AML-193 (cell line): ENCODE measurements at places on chromosomes 6 and 20.

GRCh38 chr20:63318391-63319163 is 25.6 kb downstream of the COL20A1 start:
- no peak for DNase-seq

- no peak for DNase-seq
These were observed 13.2 kb downstream of the BPIFB1 start for GRCh38 chr20:33296206-33296605.

- DNase-seq, result peak; percentile 21
These were observed 16.2 kb downstream of the ADGRB3 start for GRCh38 chr6:68651011-68651985.

DNA sequence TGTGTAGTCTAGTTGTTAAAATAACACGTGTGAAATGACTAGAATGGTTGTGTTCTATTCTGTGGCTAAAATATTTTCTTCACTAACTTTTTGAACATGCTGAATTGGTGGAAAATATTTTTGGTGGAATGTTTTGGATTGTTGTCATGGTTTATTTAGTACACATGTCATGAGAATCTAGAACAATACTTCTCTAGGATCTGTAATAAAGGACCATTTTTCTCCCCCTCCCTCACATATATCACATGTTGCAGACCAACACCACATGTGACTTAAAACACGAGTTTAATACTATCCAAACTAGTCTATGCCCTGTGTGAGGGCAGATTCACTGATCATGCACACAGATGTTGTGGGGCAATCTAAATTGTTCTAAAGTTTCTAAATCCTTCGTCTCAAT is 29.2 kb downstream of the FIG4 start:
- DNase-seq, result no peak

DNA sequence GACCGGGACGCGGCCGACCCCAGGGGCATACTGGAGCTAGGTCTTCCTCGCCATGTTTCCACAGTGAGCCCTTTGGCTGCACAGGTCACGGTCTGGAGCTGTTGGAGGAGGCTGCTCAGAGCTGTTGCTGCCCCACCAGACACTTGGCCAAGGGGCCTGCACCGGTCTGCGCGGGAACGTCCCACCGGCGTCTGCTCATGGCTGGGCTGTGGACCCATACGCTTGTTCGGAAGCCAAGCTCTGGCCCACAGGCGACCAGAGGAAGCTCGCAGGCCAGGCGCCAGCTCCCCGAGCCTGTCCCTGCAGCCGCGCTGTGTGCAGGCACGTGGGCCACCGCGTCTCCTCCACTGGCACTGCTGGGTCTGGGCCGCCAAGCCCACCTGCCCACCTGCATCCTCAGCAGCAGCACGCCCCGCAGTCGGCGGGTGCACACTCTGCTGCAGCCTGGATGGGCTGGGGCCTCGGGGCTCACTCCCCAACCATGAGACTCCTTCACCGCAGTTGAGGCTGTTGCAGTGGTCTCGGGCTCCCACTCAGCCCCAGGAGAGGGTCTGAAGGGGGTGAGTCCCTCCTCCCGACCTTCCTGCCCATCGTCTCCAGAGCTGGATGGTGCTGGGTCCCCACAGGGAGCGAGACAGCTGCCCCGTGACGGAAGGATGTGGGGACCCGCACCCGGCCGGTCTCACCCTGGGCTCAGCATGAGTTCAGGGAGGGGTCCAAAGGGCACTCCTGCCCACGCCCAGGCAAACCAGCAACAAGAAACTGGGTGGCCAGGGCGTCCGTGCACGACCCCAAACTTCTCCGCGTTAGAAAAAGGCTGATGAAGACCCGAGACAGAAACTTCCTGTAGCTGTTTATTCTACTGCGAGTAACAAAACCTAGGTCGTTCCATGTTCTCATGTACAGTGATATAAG is 15.5 kb upstream of the TCFL5 start:
- no peak for DNase-seq

GRCh38 chr6:12555267-12555666 is 161.3 kb upstream of the PHACTR1 start:
- DNase-seq, result no peak

- no peak for DNase-seq
These were observed 7.0 kb downstream of the MUC21 start for GRCh38 chr6:30990422-30991086.

DNA sequence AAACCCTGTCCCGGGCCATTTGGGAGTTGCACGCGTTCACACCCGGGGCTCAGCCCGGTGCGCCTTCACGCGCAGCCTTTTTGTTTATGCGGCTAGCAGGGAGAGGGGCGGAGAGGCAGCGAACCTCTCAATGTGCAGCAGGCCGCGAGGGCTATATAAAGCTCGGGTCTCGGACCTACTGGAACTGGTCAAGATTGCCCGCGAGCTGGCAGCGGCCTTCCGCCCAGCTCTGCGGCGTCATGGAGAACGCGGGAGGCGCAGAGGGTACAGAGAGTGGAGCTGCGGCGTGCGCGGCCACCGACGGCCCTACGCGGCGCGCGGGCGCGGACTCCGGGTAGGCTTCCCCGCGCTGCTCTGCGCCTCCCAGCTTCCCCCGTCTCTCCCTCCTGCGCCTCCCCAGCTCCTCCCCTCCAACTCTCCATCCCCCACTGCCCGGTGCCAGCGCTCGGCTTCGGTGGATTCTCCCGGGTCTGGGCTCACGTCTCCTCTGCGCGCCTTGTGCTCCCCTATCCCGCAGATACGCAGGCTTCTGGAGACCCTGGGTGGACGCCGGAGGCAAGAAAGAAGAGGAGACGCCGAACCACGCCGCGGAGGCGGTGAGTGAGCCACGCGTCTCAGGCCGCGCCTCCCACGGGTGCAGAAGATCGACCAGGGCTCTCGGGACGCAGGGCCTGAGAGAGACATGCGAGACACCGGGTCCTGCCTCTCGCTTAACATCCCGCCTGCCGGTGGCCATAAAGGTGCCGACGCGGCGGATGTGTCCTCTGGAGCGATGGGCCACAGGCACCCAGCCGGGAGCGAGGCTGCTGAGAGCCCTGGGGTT is at the start of gene RIPPLY2:
Gene RIPPLY2, plus strand, starts transcription at position 183 of the 823 bp plus-strand sequence. Its CDS starts 57 bp downstream, at position 240.
- DNase-seq, result no peak

- no peak for DNase-seq
These were observed 823 bp downstream of the NHLRC1 start for GRCh38 chr6:18121580-18122127.

DNA sequence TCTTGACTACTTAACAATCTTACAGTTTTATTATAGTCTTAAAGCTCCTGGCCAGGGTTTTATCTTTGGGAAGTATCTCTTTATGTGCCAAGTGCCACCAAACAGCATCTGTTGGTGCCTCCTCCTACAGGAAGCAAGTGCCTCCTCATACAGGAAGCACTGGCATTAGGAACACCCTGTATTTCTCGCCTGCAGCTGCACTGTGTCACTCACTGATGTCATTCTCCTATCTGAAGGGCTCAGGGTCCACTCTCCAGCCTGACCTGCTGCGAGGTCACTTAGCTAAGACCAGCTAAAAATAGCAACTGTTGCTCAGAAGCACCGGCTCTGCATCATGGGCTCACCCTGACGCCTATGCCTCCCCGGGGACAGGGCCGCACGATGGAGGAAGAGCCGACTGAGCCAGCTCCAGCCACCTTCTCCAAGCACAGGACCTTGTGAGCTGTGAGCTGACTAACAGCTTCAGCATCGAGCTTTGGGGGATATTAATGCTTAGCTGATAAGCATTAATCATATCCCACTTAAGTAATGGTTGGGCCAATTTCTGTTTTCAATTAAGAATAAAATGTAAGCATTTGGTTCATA is 66.3 kb upstream of the CD93 start:
- peak; percentile 34 for DNase-seq

- DNase-seq, result no peak
These were observed 141.5 kb upstream of the TOP1 start for GRCh38 chr20:40887105-40887504.

GRCh38 chr20:59498291-59498690 is 106.0 kb upstream of the PHACTR3 start:
- no peak for DNase-seq

GRCh38 chr6:12482386-12483375 is 192.5 kb downstream of the EDN1 start:
- DNase-seq, result peak; percentile 23

DNA sequence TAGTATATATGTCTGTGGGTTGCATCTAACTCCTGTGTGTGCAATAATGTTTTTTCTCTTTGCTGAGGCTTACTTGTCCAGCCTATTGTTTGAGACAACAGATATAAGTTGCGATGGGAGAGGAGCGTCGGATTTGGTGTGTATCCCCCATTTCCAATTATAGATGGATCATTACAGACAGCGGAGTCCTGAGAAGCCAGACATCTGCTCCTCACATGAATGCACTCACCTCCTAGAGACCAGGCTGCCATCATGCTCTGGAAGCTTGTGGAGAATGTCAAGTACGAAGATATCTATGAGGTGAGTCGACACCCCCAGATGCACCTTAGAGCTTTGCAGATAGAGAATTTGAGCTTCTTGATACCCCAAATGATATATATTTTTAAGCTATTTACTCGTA is at the start of gene TFAP2B:
Gene TFAP2B, plus strand, starts transcription at position 199 of the 400 bp plus-strand sequence. Its CDS starts 21 bp downstream, at position 220.
- DNase-seq, result no peak

DNA sequence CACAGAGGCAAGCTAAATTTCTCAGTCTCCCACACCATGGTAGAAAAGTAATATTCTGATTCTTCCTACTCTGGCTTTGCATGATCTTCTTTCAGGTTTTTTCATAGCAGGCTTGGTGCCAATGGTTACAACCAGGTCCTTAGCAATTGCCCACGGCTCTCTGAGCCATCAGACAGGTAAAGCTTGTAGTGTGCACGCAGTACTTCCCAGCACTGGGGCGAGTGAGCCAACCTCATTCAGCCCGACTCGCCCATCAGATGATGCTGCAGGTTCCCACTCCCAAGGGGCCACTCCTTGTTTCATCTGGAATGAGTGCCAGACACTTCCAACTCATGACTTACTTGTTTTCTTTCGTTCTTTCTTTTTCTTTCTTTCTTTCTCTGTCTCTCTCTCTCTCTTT is 78.3 kb downstream of the PERP start:
- no peak for DNase-seq

GRCh38 chr6:140441256-140441655 is 1066.8 kb upstream of the CITED2 start:
- peak; percentile 49 for DNase-seq

GRCh38 chr6:24920136-24920535 is 15.6 kb downstream of the RIPOR2 start:
- no peak for DNase-seq

- no peak for DNase-seq
These were observed 12.5 kb upstream of the FERMT1 start for GRCh38 chr20:6135347-6135746.

DNA sequence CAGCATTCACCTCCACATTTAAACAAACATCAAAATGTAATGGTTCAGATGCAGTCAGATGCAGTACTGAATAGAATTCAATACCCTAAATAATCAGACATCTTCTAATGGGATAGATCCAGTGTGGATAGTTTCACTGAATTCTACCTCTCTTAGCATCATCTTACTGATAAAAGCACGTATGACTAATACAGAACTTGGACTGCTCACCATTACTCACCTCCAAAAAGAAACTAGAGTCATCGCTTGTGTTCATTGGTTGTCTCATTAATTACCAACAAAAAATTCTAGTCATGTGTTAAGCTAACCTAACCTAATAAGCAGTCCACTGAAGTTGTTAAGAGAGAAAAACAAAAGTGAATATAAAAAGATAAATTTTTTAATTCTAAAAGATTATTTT is 165.9 kb upstream of the IRAK1BP1 start:
- no peak for DNase-seq

DNA sequence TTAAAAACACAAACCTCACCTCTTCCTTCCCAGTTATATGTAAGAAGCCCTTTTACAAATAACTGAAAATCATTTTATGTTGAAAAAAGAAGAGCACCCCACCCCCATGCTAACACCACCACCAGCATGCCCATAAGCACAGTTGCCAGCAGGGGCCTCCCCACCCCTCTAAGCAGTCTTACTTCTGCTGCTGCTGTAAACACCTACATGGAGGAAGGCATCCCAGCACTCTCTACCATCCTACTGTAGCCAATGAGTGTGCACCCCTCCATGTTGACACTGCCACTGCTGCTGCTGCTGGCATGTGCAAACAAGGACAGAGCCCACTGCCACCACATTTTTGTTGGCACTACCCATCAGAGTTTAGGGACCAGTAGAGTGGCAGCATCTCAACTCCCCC is 49.6 kb upstream of the PHIP start:
- DNase-seq, result no peak

DNA sequence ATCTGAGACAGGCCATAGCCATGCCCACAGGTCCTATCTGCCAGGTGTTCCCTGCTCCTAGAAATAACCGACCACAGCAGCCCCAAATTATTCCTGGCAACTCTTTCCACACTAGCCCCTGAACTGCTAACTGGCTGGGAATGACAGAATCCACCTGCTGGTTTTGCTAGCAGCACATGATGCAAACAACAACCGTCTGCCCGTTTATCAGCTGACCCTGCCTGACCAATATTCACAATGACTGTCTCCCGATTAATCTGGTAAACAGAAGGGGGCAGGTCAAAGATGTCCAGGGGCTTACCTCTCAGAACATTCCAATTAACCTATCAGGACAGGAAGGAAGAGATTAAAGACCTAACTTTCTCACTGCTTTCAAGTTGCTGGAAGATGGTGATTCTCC is 101.5 kb downstream of the NRSN1 start:
- no peak for DNase-seq

- no peak for DNase-seq
These were observed 73.7 kb downstream of the LYRM2 start for GRCh38 chr6:89564752-89565427.

DNA sequence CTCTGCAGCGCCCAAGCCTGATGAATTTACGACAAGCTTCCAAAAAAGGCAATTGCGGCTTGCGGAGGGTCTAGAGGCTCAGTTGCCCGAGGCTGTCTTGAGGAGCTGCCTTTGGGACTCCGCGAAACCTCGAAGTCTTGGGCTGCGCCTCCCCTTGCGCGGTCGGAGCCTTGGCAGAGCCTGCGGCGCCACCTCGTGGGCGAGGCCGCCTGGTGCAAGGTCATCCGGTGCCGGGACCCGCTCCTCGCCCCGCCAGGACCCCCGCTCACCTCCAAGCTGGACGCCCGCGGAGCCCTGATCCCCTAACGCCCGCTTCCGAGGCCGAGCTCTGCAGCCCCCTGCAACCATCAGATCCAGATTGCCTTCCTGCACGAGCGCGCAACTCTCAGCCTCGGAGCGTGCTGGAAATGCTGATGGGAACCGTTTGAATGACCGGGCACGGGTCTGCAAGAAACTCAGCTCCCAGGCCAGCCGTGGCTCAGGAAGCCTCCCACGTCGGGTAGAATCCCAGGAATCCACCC is 14.9 kb upstream of the FAM210B start:
- no peak for DNase-seq

GRCh38 chr6:39177130-39177529 is 52.1 kb downstream of the KCNK5 start:
- DNase-seq, result no peak

- DNase-seq, result no peak
These were observed 1.1 kb upstream of the BMP2 start for GRCh38 chr20:6766433-6766832.

GRCh38 chr6:141634269-141634668 is 498.5 kb upstream of the GJE1 start:
- DNase-seq, result no peak

GRCh38 chr20:22841846-22842245 is 193.3 kb upstream of the SSTR4 start:
- no peak for DNase-seq
